ENCODE measurements at places on chromosomes 7 and 10.
A peak's percentile ranks its signal among the peaks of the same experiment; 100 is the strongest.

DNA sequence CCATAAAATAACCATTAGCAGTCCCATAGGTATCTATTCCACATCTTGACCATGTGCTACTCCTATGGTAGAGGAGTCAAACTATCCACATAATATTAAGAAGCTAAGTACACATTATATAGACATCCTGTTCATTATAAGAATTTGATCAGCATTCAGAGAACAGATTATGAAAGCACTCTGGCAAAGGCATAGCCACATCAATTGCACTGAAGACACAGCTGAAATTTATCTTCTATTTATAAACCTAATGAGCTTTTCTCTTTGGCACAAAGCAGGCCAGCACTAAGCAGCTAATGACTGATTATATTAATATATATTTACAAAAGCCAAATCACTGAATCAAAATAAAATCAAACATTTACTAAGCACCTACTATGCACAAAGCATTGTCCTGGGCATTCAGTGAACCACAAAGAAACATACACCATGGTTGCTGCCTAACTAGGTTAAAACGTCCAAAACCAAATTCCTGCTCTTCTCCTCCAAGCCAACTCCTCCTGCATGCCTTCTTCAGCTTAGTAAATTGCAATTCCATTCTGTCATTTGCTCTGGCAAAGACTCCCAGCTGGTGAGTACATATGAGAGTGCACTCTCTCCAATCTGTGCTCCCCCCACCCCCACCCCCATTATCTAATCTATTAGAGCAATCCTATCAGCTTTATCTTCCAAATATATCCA is 122.6 kb upstream of the ASAH2 start:
- no peak for DNase-seq

GRCh38 chr10:62690703-62691102 is 113.8 kb upstream of the ADO start:
- DNase-seq, result no peak

DNA sequence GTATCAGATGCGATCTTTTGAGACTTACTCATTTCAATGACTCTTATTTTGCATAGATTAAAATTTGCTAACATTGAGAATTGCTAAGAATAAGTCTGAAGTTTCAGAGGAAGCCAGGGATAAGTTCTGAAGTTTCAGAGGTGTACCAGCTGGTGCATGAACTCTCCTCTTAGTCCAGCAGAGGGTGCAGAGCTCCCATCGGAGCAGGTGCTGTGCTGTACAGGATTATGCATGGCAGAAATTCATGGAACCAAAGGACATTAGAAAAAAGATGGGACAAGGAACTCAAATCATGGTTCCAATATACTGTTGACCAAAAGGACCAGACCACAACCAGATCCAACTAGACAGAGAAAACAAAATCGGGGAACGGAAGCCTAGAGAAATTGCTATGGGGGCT is 41.9 kb downstream of the MGAM2 start:
- DNase-seq, result peak; percentile 37

GRCh38 chr10:29324220-29324841 is 35.5 kb downstream of the LYZL1 start:
- no peak for DNase-seq

GRCh38 chr10:16843252-16843870 is 26.1 kb upstream of the RSU1 start:
- peak; percentile 66 for DNase-seq

- DNase-seq, result no peak
Measured at GRCh38 chr7:146216396-146217041, 99.9 kb downstream of the CNTNAP2 start.

DNA sequence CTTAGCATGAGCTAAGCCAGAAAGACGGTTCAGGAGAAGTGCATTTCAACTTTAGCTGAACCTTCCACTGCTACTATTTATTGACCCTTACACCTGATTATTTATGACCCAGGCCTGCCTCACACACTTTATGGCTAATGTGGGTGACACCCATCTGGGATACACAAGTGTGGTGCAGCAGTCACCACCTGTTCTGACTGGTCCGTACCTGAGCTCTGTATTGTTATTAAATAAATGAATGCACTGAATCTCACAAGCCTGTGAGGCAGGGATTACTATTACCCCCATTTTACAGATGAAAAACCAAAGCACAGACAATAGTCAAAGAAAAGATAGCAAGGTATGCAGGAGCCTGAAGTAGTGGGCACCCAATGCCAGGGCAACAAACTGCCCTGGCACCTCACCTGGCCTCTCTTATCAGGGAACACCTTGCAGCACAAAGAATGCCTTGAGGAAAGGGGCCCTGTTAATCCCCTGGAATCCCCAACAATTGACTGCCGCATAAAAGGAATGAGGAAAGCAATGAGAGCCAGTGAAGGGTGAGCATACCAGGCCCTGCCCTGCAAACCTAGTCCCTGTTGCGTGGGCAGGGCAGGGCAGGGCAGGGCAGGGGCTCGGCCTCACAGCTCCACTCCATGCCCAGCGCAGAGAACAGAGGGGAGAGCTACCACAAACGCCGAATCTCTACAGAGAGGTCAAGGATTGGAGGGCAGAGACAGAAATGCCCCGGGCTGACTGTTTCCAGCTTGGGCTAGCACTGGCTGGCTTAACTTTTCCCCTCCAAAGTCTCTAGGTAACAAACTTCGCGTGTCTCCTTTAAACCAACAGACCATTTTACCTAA is 1.3 kb downstream of the ANXA11 start:
- no peak for DNase-seq

DNA sequence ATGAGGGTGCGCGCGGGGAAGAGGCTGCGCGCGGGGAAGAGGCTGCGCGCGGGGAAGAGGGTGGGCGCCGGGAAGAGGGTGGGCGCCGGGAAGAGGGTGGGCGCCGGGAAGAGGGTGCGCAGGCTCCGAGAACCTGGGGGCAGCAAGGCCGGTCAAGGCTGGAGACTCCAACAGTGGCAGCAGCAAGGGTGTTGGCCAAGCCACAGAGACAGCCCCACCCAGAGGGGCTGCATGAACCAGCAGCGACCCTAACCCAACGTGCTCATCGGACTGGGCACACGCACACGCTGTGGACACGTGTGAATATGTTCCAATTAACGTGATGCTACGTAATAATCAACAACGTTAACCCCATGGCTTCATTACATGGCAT is 48.8 kb downstream of the DIP2C start:
- no peak for DNase-seq

GRCh38 chr7:7984424-7984823 is 15.8 kb downstream of the GLCCI1 start:
- DNase-seq, result no peak

DNA sequence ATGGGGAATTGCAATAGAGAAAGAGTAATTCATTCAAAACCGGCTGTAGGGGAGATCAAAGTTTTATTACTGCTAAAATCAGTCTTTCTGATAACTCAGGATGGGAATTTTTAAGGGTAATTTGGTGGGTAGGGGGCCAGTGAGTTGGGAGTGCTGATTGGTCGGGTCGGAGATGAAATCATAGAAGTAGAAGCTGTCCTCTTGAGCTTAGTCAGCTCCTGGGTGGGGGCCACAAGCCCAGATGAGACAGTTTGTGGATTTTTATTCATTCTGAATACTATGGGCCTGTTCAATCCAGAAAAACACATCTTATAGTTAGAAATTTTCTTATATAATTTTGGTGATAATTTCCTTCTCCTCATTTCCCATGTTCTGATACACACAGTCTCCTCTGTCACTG is 25.4 kb downstream of the CALD1 start:
- DNase-seq, result no peak

DNA sequence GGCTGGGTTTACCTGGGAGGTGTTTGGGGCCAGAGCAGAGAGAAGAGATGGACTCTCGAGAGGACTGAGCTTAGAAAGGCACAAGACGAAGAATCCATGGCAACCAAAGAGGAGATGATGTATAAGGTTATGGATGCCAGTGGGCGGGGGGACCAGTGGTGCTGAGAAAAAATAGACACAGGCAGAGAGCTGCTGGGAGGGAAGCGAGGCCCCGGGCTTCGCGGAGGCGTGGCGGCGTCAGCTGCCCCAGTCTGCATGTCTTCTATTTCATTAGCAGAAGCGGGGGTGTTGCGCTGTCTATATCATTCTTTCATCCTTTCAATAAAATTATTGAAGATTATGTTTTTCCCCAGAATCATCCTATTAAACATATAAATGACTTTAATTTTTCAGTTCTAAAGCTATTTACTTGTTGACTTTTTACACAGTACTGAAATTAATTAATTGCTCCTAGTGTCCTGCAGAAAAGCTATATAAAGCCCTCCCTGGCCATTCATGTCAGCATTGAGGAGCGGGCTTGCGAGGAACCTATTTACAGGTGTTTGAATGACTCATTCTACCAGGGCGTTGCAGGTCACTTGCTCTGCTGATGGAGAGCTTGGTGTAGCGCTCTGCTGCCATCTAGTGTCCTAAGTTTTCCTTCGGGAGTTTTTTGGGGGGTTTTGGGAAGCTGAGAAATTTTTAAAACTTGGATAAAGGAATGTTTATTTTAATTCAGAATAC is 42.9 kb upstream of the BHLHA15 start:
- peak; percentile 83 for DNase-seq

GRCh38 chr10:77348082-77348481 is 289.5 kb downstream of the KCNMA1 start:
- DNase-seq, result no peak

- DNase-seq, result no peak
Measured at GRCh38 chr10:69345890-69346474, 67.7 kb downstream of the HK1 start.

DNA sequence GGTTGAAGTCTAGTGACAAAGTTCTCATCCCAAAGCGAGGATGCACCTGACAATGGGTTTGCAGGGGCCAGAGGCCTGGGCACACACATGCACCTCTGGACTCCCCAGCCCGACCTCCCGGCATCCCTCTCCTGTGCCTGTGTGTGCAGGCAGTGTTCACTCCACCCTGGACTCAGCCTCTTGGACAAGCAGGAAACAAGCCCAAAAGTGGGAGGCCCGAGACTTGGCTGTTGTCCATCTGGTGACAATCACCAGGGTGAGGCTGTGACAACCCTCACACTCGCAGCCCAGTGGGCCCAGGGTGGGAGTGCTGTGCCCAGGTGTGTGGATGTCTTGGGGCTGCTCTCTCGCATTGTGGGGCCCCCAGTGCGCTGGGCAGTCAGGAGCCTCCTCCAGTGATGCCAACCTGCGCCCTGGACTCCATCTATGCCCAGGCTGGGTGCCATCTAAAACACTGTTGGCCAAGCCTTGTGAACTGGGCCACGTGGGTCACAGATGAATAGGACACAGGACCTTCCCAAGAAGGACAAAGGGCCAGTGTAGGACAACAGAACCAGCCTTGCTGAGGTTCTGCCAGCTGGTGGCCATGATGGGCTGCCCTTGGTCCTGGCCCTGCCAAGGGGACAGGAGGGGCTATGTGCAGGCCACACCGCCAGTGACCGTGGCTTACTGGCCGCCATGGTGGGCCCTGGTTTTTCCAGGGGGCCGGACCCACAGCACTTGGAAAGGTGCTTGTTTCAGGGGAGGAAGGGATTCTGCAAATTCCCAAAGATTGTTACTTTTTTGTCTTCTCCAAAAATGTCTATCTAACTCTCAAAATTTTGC is 144.3 kb downstream of the TCERG1L start:
- DNase-seq, result no peak

DNA sequence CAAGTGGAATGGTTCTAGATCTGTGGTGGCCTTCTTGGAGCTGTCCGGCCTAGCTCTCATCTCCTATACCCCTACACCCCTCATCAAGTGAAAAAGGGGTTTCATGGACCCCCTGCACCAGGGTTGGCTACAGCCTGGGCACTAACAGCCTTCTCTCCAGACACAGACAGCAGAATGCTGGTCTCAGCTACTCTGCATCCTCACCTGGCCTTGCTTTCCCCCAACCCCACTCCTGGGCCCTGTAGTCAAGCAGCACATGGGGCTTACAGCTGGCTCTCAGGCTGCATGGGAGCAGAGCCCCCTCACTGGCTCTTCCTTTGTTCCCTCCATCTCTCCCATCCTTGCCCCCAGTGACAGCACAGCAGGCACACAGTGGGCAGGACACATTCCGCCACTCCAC is 20.8 kb upstream of the TMEM273 start:
- DNase-seq, result no peak

GRCh38 chr7:140972876-140973829 is 41.6 kb downstream of the MRPS33 start:
- no peak for DNase-seq

DNA sequence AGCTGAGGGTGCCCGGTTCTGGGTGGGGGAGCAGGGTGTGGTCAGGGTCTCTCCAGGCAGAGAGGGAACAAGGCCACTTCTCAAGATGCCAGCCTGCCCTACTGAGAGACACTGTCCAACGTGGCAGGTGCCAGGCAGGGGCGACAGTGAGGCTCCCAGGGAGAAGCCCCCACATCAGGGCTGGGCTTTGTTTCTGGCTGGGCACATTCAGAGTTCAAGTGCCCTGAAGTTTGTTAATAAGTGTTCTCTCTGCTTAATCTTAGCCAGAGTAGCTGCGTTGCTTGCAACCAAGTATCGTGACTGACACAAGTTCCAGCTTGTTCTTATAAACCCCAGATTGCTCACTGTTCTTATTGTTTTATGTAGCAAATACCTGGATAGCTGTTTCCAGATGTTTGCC is 21.8 kb downstream of the FOXL3 start:
- DNase-seq, result no peak

DNA sequence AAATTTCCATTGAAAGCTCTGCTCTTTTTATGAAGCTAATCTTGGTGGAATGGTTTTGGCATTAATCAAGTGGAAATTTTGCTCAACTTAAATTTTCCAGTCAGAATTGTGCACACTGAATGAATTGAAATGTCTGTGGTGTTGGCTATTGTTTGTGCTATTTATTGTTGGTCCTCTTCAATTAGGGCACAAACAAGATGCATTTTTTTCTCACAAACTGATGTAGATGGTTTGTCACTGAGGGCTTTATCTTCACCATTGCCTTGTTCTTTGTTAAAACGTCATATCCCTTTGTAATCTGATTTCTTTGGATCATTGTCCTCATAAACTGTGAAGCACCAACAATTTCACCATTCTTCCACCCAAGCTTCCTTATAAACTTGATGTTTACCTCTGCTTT is 152.1 kb upstream of the RHOBTB1 start:
- no peak for DNase-seq

- DNase-seq, result peak; percentile 28
Measured at GRCh38 chr7:31416381-31416870, 75.9 kb upstream of the NEUROD6 start.

DNA sequence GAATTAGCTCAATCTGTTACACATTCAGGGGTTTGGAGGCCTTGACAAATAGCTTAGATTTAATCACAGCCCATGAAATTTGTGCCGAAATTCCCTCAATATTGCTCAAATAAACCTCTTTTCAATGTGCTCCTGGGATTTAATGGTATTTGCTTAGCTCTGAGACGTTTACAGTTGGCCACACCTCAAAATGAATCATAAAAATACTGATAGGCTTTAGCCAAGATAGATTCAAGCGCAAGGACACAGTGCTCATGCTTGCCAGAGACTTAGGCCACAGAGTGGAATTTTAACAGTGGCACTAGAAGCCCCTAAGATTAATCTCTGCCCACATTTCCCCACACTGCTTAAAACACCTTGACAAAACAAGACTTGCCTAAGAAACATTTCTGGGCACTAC is 2.3 kb upstream of the SEMA3C start:
- no peak for DNase-seq

- no peak for DNase-seq
Measured at GRCh38 chr7:44157116-44158080, 16.3 kb upstream of the MYL7 start.

Measured in NCI-H2081 (cell line).